ENCODE measurements at places on chromosomes 12 and 14.

DNA sequence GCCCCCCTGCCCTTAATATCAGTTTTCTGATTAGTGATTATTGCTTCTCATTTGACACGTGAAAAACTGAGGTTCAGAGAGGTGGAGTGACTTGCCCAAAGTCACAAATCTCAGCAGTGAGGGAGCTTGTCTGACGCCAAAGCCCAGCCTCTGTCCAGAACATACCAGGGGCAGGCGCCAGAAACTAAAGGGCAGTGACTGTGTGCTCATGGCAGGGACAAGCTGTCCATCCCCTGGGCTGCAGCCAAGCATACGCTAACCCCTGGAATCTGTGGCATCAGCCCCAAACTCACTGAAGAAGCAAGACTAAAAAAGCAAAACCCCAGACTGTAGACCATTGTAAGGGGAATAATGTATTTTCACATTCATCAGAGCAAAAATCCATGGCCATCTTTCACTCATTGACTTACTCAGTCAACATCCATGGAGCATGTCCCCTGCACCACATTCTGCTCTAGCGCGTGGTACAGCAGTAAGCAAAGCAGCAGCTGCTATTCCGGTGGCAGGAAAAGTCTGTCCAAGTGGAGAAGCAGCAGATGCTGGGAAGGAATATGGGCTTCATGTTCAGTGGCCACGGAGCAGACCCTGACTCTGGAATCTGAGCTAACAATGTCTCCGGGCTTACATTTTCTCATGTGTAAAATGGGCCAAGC is 1.5 kb upstream of the SERPINA4 start:
- no peak for DNase-seq

DNA sequence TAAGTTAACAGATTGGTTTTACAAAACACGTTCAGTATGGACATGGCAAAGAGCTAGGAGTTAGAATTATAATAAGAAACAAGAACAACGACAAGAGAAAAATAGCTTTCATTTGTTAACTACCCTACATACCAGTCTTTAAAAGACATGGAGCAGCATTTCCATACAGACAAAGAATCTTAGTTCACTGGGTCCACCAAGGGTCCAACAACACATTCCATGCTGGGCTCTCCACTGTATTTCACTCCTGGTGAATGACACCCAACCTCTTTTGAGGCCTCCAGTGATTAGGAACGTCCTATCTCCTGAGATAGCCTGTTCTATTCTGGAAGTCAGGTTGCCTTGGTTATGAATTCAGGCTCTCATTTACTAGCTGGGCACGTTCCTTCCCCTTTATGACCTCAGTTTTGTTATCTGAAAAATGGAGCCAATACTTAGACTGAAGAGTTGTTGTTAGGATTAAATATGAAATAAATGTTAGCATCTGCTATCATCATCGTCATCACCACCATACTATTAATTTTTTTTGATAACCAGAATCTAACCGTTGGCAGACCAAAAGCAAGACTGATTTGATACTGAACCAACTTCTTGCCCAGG is 37.7 kb downstream of the C12orf75 start:
- DNase-seq: no peak

GRCh38 chr14:91089958-91090535 is 23.8 kb upstream of the DGLUCY start:
- DNase-seq: no peak

DNA sequence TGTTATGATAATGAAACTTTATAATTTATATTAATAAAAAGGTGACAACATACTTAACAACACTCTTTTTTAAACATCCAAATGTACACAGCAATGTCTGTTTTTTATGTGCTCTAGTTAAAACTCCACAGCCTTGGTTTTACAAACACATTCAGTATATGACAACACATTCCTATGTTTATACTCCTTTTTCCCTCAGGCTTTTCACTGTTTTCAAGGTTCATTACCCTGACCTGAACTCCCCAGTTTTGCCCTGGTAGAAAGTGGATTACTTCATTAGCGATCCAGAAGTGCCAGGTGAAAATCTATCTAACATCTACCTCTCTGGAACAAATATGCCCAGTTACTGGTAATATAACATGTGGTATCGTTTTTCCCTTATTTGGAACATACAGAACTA is 340.2 kb upstream of the DDHD1 start:
- no peak for DNase-seq

DNA sequence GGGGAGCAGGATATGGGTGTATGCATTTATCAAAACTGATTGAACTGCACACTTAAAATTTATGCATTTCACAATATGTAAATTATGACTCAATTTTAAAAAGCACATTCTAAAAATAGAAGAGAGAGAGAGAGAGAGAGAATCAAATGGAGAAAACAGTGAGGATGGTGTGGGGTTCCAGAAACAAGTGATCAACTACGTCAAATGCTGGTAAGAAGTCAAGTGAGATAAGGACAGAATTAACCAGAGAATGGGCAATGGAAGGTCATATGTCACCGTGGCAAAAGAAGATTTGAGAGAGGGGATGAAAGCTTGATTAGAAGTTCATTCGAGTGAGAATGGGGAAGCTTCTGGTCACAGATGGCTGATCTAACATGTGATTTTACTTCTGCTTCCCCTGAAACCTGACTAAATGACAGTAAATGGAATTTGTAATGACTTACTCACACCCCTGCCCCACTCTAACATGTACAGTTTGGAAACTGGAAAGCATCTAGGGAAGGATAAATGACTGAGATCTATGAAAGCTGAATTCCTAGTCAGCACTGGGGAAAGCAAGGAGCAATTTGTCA is 276.5 kb upstream of the AMIGO2 start:
- no peak for DNase-seq

DNA sequence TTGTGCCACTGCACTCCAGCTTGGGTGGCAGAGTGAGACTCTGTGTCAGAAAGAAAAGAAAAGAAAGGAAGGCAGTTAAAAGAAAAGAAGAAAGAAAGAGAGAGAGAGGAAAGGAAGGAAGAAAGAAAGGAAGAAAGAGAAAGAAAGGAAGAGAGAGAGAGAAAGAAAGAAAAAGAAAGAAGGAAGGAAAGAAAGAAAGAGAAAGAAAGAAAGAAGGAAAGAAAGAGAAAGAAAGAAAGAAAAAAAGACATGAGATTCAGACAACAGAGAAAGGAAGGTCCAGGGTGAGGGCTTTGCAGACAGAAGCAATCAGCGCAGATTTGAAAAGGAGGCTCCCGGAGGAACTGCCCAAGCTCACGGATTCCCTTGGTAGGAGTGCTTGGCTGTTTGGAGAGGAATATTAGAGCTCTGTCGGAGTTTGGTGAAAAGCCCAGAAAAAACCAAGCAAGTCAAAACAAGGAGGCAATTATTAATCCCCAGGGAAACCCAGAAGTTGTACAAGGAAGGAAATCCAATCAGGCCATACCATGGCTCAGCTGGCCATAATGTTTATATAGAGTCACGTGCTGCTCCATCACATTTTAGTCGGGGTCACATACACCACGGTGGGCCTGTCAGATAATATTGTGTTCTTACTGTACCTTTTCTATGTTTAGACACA is 11.6 kb upstream of the CCDC85C start:
- DNase-seq: no peak

DNA sequence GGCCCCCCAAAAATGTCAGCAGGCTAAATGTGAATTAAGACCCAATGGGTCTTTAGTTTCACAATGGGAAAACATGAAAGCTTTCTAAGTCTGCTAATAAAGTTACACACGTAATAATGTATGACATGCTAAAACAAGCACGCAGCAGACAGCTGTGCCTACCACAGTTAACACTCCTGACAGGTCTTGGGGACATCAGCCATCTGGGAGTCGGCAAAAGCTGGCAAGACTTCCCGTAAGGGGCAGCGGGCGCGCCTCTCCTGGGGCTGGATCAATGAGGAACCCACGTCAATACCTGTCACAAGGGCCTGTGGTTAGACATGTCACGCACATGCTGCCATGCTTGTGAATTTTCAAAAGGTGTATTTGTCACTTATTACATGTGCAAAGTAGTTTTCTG is 45.0 kb downstream of the ACTN1 start:
- DNase-seq: no peak

- no peak for DNase-seq
Measured at GRCh38 chr12:57734591-57734990, 4.0 kb downstream of the AGAP2 start.

All from activated naive CD4-positive, alpha-beta T cell (primary cell).